Non-pigmented ciliary epithelial cell (primary cell): ENCODE measurements at places on chromosomes 2 and 18.
A peak's percentile ranks its signal among the peaks of the same experiment; 100 is the strongest.

DNA sequence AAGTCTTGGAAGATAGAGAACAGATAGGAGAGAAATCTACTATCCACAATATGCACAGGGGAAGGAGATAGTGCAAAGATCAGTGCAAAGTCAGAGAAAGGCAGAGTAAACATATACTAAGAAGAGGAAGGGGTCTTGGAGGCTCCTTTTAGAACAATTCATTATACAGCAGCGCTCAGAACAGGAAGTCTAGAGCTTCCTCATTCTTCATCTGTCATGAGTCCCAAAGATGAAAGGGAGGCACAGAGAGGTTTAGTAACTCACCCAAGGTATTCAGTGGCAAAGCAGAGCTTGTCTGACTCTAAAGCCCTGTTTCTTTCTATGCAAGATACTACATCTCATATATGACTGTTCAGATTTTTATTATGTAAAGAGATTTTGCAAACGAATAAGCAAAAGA is 1.4 kb downstream of the SP110 start:
- no peak for DNase-seq

DNA sequence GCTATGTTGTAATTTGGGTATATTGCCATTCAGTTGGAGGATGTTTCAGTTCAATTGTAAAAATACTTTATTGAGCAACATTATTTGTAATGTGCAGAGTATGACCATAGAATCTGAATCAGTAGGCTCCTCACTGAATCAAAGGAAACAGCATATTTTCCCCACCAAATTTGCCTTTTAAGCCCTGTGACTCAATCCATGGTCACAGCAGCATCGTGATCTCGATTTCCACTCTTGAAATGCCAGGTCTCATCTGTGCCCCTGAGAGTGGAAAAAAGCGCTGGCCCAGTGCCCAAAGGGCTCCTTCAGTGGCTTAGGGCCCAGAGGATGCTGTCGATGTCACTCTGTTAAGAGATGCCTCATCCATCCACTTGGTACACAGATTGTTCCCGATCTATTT is 57.5 kb downstream of the FHOD3 start:
- no peak for DNase-seq

DNA sequence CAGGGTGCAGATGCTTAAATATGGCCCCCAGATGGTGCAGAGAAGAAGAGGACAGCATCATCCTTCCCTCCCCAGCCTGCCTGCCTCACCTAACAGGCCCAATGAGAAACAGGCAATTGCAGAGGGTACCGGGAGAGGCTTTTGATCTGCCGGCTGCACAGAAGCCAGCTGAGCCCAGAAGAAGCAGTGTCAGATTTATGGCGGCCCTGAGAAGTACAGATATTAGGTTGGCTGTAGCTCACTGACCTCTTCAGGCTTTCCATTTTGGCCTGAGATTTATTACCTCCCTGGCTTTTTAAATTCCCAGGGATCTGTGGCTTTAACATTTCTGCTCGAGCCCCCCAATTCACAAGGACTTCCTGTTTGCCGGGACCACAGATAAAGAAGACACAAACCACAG is 278.7 kb downstream of the EN1 start:
- DNase-seq = no peak

DNA sequence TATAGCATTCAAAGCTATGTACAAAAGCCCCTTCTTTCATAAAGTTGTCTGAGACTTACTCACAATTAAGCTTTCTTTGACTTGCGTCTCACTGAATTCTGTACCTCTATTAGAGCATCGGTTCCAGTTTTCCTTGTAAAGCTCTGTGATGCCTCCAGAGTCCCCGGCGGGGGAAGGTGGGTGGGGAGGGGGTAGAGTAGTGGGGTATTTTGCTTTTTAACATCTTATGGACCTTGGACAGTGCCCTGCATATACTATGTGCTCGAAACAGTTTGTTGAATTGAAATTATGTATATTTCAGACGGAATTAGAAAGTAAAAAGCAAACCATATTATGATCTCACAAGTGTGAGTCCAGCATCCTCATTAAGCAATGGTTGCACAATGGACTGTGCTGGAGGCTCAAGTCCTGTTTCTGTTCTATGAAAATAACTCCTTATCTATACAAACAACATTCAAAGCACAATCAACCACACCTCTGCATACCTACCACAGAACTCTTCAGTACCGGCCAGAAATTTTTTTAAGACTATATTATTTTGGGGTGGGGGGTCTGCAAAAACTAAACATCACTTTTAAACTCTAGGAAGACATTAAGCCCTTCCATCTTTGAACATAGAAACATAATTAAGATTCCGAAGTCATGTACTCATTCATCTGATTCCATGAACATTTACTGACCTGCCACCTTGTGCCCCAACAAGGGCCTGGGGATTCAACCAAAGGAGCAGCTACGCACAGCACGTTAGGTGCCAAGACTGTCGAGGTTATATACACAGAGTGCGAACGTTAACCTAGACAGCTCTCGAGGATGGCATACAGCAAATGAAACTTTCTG is 908 bp downstream of the STAT1 start:
- no peak for DNase-seq

DNA sequence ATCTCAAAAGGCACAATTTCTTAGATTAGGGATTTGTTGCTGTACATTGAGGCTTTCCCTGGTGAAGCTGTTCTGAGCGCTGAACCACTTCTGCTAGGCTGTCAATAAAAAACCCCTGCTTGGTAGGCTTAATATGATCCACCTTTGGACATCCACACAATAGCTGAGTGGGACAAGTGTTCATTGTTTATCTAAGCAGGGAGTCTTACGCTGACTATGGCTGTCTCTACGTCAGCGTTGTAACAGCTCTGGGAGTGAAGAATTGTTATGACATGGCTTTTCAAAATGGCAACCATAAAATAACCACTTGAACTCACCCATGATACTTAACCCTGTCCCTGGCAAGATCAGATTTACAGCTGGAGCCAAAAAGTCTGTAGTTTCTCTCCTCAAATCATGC is 111.5 kb upstream of the SULT1C3 start:
- no peak for DNase-seq

DNA sequence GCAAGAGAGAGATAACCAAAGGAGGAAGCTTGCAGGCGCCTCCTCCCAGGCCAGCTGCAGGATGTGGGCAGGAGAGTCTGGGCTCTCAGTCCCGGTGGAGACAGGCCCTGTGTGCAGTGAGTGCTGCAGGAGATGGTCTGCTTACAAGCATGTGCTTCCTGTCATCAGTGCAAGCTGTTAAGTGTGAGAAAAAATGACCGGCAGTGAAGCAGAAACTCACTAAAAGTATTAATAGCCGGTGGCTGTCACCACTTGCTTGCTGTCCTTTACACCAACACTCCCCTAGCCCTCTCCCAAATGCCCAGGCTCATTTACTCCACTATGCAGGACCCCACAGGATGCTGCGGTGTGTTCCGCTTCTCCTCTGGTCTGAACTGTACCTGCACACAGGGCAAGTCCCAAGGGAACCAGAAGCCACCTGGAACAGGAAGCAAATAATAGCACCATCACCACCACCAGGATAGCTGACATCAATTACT is 435.6 kb upstream of the HS6ST1 start:
- DNase-seq = no peak

GRCh38 chr2:136255648-136256461 is 137.9 kb upstream of the CXCR4 start:
- DNase-seq = no peak

DNA sequence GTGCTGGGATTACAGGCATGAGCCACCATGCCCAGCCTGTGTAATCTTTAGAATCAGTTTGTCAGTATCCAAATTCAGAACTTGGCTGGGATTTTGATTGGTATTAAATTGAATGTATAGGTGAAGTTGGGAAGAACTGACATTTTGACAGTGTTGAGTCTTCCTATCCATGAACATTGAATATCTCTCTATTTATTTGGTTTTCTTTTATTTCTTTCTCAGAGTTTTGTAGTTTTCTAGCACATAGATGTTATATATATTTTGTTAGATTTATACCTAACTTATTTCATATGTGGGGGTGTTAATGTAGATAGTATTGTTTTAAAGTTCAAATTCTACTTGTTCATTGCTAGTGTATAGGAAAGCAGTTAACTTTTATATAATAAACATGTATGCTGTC is 31.5 kb downstream of the CEP192 start:
- DNase-seq = no peak

DNA sequence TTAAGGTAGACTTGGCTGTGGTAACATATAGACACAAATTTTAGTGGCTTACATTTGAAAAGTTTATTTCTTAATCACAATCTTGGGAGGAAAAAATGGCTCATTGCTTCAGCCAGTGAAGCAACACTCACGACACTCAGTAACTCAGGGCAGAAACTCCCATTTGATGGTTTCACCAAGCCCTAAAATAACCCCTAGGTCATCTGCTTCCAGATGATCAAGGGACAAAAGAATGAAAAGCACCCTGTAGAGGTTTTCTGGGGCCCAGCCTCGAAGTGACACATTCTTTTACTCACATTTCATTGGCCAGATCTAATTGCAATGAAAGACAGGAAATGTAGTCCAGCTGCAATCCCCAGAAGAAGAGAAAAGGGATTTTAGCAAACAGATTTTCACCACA is 275.9 kb downstream of the TMX3 start:
- DNase-seq = no peak

GRCh38 chr2:74835831-74836674 is 2.1 kb downstream of the HK2 start:
- no peak for DNase-seq

DNA sequence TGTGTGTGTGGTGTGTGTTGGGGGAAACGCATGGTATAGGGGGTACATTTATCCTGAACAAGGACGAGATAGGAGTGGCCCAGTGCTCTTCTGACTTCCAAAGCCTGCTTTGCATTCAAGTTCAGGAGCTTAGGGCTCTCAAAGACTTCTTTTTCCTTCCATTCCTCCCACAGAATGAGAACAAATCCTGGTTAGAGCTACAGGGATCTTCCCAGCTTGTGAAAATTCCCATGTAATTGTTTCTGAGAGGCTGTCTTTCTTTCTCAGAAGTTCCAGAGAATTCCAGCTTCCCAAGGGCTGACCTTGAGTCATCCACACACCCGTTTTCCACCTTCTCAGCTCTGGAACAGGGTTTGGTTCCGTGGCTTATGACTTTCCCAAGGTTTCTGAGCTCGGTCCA is 38.9 kb downstream of the FASTKD2 start:
- DNase-seq = no peak

- DNase-seq = peak; percentile 70
Observed at GRCh38 chr2:111659361-111660333, 224.3 kb downstream of the ANAPC1 start.

- peak; percentile 59 for DNase-seq
Observed at GRCh38 chr2:55761526-55761925, 67.9 kb upstream of the PNPT1 start.

- DNase-seq = no peak
Observed at GRCh38 chr2:78024996-78025395, 502.8 kb upstream of the LRRTM4 start.

DNA sequence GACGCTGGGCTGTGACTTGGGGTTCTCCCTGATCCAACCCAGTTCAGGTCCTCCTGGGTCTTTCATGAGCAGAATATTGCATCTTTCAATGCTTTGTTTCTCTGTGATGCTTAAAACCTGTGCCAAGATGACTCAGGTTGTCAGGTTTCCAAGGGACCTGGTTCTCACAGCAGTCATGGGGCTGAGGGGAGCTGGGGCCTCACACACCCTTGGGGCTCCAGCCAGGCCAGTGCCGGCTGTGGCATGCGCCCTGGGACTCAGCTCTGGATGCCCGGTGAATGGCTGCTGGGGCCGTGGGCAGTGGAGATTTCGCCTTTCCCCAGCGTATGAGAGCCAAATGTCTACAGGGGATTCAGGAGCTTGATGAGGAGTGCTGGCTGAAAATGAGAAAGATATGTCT is 29.6 kb downstream of the EDAR start:
- no peak for DNase-seq

- DNase-seq = no peak
Observed at GRCh38 chr18:44819944-44820510, 139.3 kb downstream of the SETBP1 start.

- DNase-seq = no peak
Observed at GRCh38 chr2:217751192-217751591, 251.6 kb downstream of the TNS1 start.

DNA sequence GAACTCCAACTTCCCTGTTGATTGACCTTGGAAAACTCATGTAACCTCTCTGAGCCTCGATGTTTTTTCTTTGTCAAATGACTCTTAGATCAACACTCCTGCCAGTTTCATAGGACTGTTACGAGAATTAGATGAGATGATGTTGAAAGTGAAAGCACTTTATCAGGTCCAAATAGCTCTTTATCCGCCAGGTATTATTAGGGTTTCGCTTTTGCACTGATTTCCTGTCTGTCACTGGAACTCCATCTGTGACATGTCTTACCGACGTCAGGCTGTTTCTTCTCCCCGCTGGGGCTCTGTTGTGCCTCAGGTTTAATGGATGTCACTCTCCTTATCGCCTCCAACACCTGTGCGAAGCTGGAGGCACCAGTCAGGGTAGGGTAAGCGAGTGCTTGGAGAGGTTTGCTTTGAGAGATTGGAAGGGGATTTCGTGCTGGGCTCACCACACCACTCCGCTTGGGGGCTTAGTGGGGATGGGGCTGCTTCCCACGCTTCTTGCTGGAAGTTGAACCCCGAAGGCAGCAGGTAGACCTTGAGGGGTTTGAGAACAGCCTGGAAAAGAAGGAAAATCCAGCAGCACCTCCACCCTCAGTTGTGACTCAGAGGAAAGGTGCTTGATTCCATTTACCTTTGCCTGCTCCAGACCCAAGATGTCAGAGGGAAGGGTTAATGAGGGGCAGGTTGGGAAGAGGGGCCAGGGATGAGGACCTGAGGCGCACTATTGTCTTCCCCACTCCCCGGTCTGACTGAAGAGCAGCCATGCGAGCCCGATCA is 4.3 kb downstream of the GAD1 start:
- no peak for DNase-seq

DNA sequence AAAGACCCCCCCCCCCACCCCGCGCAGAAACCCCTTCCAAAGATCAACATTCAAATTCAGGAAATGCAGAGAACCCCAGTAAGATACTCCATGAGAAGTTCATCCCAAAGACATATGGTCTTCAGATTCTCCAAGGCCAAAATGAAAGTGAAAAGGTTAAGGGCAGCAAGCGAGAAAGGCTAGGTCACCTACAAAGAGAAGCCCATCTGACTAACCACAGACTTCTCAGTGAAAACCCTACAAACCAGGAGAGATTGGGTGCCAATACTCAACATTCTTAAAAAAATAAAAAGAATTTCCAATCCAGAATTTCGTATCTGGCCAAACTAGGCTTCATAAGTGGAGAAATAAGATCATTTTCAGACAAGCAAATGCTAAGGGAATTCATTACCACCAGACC is 175.2 kb downstream of the RND3 start:
- no peak for DNase-seq

DNA sequence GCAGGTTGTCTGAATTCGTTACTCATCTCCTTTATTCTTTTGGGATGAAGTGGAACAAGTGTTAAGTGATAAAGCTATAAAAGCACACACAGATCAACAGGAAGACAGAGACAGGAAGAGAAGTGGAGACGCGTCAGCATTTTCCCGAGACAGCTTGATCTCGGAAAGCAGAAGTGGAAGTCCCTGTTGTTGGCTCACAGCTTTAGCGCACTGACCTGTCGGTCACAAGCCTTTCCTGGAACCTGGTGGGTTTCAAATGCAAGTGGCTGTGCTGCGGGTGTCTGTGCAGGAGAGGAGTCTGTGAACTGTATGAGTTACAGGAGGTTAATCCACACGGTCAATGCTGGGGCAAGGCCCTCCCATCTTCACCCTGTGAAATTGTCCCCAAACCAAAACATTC is 116.6 kb upstream of the PELI1 start:
- DNase-seq = no peak
